ENCODE measurements at places on chromosomes 11 and 22. TPM values are rescaled to one million over a fixed set of nuclear protein-coding genes. Genes with fewer than 3 reads are reported as not detected.

GRCh38 chr11:78048561-78048960 is 15.1 kb upstream of the THRSP start:
- no peak for DNase-seq

- no peak for DNase-seq
Measured at GRCh38 chr22:46122980-46123693, 27.2 kb upstream of the PPARA start.

DNA sequence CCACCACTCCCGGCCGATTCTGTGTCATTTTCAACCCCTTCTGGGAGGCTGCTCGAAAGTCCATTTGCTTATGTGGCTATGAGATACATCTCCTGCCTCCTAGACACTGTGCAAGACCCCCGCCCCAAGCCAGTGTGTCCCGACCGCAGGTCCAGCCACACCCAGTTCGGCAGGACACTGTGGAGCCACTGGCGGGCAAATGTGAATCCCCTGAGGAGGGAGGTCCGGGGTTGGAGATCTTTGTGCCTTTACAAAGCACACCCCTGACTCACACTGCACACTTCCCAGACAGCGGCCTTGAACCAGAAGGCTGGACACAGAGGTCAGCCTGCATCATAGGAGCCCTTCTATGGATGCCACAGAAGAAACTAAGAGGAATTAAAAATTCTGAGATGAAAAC is 17.4 kb downstream of the FXYD6 start:
- no peak for DNase-seq

DNA sequence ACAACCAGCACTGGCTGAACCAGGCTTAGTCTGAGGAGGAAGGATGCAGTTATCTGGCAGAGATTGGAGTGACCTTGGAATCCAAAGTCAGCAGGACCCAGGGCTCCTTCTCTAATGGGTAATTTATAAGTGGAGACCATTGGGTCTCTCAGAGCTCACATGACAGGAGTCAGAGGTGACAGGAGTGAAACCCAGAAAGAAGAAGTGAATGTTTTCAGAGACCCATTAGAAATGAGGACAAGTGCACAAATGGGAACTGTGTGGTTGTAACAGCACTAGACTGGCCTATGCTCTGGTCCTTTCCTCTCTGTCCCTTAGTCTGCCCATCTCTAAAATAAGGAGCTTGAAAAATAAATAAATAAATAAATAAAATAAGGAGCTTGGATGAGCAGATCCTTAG is 107.4 kb downstream of the SERGEF start:
- no peak for DNase-seq

DNA sequence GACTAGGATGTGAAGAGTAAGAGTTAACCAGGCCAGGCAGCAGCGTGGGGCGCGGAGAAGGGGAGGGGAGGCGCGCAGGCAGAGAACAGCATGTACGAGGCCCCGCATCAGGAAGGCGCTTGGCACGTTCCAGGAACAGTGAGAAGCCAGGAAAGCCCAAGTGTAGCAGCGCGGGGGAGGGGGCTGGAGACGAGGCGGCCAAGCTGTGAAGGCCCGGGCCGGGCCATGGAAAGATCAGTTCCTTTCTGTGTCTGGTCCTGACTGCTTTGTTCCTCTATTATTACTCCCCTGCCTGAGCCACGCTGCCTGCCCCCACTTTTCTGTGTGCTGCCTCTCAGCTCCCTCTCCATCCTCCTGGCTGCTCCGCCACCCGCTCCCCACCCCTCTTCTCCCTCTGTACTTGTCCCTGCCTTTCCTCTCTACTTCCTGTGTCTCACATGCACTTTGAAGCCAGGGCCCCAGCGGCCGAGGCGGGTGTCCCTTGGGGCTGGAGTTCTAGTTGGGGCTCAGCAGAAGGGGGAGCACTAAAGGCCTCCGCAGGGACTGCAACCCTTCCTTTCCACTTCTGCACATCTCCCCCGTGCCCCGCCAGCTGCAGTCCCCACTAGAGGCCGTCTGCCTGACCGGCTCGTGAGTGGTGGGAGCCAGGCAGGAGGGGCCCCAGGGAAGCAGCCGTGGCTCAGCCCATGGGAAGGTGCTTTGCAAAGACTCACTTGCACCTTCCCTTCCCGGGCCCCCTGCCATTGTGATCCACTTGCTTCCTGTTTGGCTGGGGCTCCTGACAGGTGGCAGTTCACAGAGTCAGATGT is 63.7 kb downstream of the PRDM11 start:
- DNase-seq = peak; percentile 76

- no peak for DNase-seq
Measured at GRCh38 chr22:50673231-50674129, 857 bp downstream of the SHANK3 start.

- no peak for DNase-seq
Measured at GRCh38 chr22:40721266-40721665, 42.0 kb downstream of the MCHR1 start.

TNNT3 gene
- polyA plus RNA-seq = 10.2 TPM

PRR33 gene
- polyA plus RNA-seq = 0.14 TPM

RAC2 gene
- 13.6 TPM for polyA plus RNA-seq

TMA7B gene
- polyA plus RNA-seq = not detected

CNGA4 gene
- 0.34 TPM for polyA plus RNA-seq

All from left renal pelvis (tissue), 4 donors.